ENCODE measurements at places on chromosomes 7 and 10.

DNA sequence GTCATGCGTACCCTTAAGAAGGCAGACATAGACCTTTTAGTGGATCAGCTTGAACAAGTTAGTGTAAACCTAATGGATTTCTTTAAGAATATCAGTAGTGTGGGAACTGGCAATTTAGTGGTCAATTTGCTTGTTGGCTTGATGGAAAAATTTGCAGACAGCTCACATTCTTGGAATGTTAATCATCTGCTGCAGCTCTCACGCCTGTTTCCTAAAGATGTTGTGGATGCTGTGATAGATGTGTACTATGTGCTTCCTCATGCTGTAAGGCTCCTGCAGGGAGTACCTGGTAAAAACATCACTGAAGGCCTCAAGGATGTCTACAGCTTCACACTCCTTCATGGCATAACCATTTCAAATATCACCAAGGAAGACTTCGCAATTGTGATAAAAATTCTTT lies 103.4 kb downstream of the ABCA13 start:
- no peak for DNase-seq

GRCh38 chr10:9811601-9812000 lies 1206.1 kb upstream of the CELF2 start:
- DNase-seq, result no peak

GRCh38 chr7:149815661-149816266 lies 22.4 kb upstream of the ZNF862 start:
- no peak for DNase-seq

GRCh38 chr7:94907026-94907810 lies at the start of gene PPP1R9A:
TSS of gene PPP1R9A (plus strand) at chr7:94907594. CDS start at chr7:94910114, 2,520 bp downstream.
- DNase-seq, result no peak

GRCh38 chr10:102619281-102619981 lies 24.8 kb upstream of the TRIM8 start:
- DNase-seq, result no peak

Data from stimulated activated CD8-positive, alpha-beta memory T cell treated with anti-CD3 and anti-CD28 coated beads, Interleukin-2, amount 100 ng/mL, for 48 hours (primary cell).